Gastroesophageal sphincter (tissue), 4 donors: ENCODE measurements at places on chromosomes 11 and 22. TPM values are rescaled to one million over a fixed set of nuclear protein-coding genes. Genes with fewer than 3 reads are reported as not detected.

- H3K27me3 ChIP-seq: peaks cover 74% of the 10 kb centered on the region
- H3K4me3 ChIP-seq: no peak overlapping the region
- H3K4me1 ChIP-seq: no peaks in the 10 kb centered on the region
- no peak for ATAC-seq
- no peaks in the 10 kb centered on the region for H3K36me3 ChIP-seq
- no peak overlapping the region for H3K27ac ChIP-seq
Measured at GRCh38 chr22:49737101-49737551, 90.5 kb downstream of the BRD1 start.

Gene PHETA2
- 21.3 TPM for total RNA-seq

DNA sequence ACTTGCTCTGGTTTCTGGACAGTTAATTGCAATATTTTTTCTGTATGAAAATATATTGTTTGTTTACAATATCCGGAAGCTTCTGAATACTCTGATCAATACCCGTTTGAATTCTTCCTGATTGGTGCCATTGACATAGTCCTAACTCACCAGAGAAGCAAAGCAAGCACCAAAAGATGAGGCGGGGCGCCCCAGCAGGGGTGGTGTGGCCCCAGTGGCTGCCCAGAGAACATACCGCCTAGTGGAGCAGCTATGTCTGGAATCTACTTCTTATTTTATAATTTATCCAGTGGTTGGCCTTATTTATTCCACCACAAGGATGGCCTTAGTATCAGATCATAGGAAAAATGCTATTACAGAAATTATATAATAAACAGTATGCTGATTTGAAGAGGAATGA lies 610.7 kb downstream of the JRKL start:
- no peak for ATAC-seq
- no peak overlapping the region for H3K4me3 ChIP-seq
- no peaks in the 10 kb centered on the region for H3K27me3 ChIP-seq
- no peaks in the 10 kb centered on the region for H3K4me1 ChIP-seq
- H3K27ac ChIP-seq: no peak overlapping the region

- peak overlapping the region; percentile 84 for H3K27ac ChIP-seq
- no peaks in the 10 kb centered on the region for H3K27me3 ChIP-seq
- H3K4me3 ChIP-seq: no peak overlapping the region
- H3K36me3 ChIP-seq: no peaks in the 10 kb centered on the region
- ATAC-seq: no peak
- peaks cover 50% of the 10 kb centered on the region for H3K4me1 ChIP-seq
Measured at GRCh38 chr11:66547662-66548009, 933 bp downstream of the ACTN3 start.

Gene OR51I1
- not detected for total RNA-seq

Gene YWHAH
- 127 TPM for total RNA-seq

- H3K4me1 ChIP-seq: no peaks in the 10 kb centered on the region
- H3K27ac ChIP-seq: no peak overlapping the region
- H3K36me3 ChIP-seq: no peaks in the 10 kb centered on the region
- ATAC-seq: no peak
- H3K4me3 ChIP-seq: no peak overlapping the region
Measured at GRCh38 chr11:34313099-34313517, 44.7 kb downstream of the ABTB2 start.

Gene BTBD18
- not detected for total RNA-seq

- no peaks in the 10 kb centered on the region for H3K27me3 ChIP-seq
- no peak for ATAC-seq
- no peaks in the 10 kb centered on the region for H3K36me3 ChIP-seq
- H3K4me1 ChIP-seq: no peaks in the 10 kb centered on the region
- H3K27ac ChIP-seq: no peak overlapping the region
- no peak overlapping the region for H3K4me3 ChIP-seq
Measured at GRCh38 chr11:27626269-27626937, 73.9 kb downstream of the BDNF start.

DNA sequence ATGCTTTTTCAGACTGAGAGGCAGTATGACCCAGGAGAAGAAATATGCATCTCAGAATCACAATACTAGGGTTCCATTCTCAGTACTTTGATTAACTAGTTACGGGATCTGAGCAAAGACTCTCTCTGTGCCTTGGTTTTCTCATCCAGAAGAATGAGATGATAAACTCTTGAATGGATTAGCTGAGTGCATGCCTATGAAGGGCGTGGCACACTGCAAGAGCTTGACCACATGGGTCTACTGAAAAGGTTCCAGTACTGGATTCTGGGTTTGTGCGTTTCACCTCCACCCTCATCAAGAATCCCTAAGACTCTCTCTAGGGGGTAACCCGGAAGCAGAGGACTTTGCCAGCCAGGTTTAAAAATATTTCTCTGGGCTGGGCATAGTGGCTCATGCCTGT lies 25.6 kb downstream of the PGA5 start:
- no peaks in the 10 kb centered on the region for H3K27me3 ChIP-seq
- no peak overlapping the region for H3K27ac ChIP-seq
- no peaks in the 10 kb centered on the region for H3K4me1 ChIP-seq
- H3K36me3 ChIP-seq: no peaks in the 10 kb centered on the region
- no peak for ATAC-seq

Gene OR52A1
- total RNA-seq: not detected

GRCh38 chr11:118608360-118609227 lies 1.2 kb downstream of the PHLDB1 start:
- ATAC-seq: peak; percentile 77
- peaks cover 96% of the 10 kb centered on the region for H3K4me1 ChIP-seq
- peak overlapping the region; percentile 87 for H3K4me3 ChIP-seq
- peak overlapping the region; percentile 68 for H3K27ac ChIP-seq

- no peak for ATAC-seq
- H3K4me3 ChIP-seq: no peak overlapping the region
- no peak overlapping the region for H3K27ac ChIP-seq
- no peaks in the 10 kb centered on the region for H3K36me3 ChIP-seq
- H3K27me3 ChIP-seq: no peaks in the 10 kb centered on the region
Measured at GRCh38 chr22:35517207-35517606, 23.4 kb upstream of the RASD2 start.

DNA sequence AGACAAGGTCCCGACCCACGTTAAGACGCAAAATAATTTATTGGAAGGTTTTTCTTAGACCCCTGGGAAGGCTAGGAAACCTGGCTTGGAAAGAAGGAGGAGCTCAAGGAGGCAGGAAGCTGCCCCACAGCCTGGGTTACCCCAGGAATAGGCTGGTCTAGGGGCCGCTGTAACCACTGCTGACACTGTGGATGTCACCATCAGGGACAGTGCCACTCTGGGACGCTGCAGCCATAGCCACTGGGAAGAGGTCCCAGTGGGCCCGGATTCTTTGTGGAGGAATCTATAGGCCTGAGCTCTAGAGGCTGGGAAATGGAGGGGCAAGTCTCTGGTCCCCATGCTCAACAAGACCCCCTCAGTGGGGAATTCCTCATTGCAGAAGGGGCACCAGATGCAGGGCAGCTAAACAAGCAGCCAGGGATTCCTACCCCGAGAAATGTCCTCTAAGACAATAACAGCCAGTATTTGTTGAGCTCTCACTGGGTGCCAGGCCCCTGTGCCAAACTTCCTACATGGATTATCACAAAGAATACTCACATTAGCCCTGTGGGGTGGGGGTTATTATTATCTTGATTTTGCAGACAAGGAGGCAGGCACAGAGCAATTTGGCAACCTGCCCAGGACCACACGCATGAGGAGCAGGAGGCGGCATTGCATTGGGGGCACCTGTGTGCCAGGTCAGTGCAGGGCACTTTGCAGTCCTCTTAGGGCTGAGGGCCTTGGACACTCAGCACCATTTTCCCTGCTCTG lies 19.5 kb upstream of the CHKA start:
- ATAC-seq: no peak
- no peak overlapping the region for H3K27ac ChIP-seq
- H3K4me1 ChIP-seq: no peaks in the 10 kb centered on the region
- no peak overlapping the region for H3K4me3 ChIP-seq
- no peaks in the 10 kb centered on the region for H3K27me3 ChIP-seq

DNA sequence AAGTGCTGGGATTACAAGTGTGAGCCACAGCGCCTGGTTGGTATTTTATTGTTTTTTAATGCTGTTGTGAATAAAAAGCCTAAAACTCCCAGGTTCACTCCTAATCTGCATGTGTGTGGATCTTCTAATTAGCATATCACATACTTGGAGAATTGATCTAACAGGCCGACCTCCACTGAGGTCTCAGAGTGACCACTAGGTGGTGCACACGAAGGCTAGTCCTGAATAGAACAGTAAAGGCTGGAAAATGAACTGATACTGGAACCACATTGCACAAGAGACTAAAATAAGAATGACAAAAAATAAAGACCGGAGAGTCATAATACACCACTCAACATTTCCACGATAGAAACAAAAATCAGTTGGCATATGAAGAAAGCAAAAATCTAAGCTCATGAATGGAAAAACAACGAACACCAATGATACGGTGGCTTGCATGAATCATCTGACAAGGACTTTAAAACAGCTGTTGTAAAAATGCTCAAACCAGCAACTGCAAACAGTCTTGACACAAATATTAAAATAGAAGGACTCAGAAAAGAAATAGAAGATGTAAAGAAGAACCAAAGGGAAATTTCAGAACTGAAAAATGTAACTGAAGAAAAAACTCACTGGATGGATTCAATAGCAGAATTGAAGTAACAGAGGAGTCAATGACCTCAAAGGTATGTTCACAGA lies 19.2 kb downstream of the PIM3 start:
- no peaks in the 10 kb centered on the region for H3K4me1 ChIP-seq
- no peak overlapping the region for H3K4me3 ChIP-seq
- no peak for ATAC-seq
- H3K27ac ChIP-seq: no peak overlapping the region

- no peaks in the 10 kb centered on the region for H3K36me3 ChIP-seq
- H3K27ac ChIP-seq: no peak overlapping the region
- ATAC-seq: no peak
- H3K4me3 ChIP-seq: no peak overlapping the region
Measured at GRCh38 chr11:27200779-27201453, 160.3 kb downstream of the BBOX1 start.

Gene OR2D2
- 0.31 TPM for total RNA-seq

- peak overlapping the region; percentile 93 for H3K27ac ChIP-seq
- peaks cover 61% of the 10 kb centered on the region for H3K4me1 ChIP-seq
- H3K36me3 ChIP-seq: no peaks in the 10 kb centered on the region
- peak; percentile 93 for ATAC-seq
- no peaks in the 10 kb centered on the region for H3K27me3 ChIP-seq
Measured at GRCh38 chr11:62709247-62710000, 1.9 kb downstream of the GNG3 start.

- no peak overlapping the region for H3K4me3 ChIP-seq
- H3K4me1 ChIP-seq: no peaks in the 10 kb centered on the region
- H3K27me3 ChIP-seq: no peaks in the 10 kb centered on the region
Measured at GRCh38 chr22:20613301-20613700, 105.9 kb downstream of the MED15 start.

Gene TST
- 27.3 TPM for total RNA-seq

- H3K4me3 ChIP-seq: no peak overlapping the region
- H3K27me3 ChIP-seq: no peaks in the 10 kb centered on the region
- H3K4me1 ChIP-seq: peaks cover 25% of the 10 kb centered on the region
- no peak for ATAC-seq
- H3K27ac ChIP-seq: peak overlapping the region; percentile 69
Measured at GRCh38 chr11:9700105-9700801, 36.4 kb downstream of the SWAP70 start.

- peak overlapping the region; percentile 46 for H3K27ac ChIP-seq
- peak; percentile 37 for ATAC-seq
- H3K27me3 ChIP-seq: no peaks in the 10 kb centered on the region
- H3K4me3 ChIP-seq: peak overlapping the region; percentile 1
- peaks cover 39% of the 10 kb centered on the region for H3K4me1 ChIP-seq
- no peaks in the 10 kb centered on the region for H3K36me3 ChIP-seq
Measured at GRCh38 chr11:19777039-19777376, 64.4 kb downstream of the NAV2 start.

- H3K27me3 ChIP-seq: peaks cover 93% of the 10 kb centered on the region
- no peaks in the 10 kb centered on the region for H3K36me3 ChIP-seq
- peaks cover 2% of the 10 kb centered on the region for H3K4me1 ChIP-seq
- H3K4me3 ChIP-seq: no peak overlapping the region
Measured at GRCh38 chr22:29715240-29715639, 4.6 kb upstream of the CABP7 start.

Gene C1QTNF5
- 52.1 TPM for total RNA-seq

DNA sequence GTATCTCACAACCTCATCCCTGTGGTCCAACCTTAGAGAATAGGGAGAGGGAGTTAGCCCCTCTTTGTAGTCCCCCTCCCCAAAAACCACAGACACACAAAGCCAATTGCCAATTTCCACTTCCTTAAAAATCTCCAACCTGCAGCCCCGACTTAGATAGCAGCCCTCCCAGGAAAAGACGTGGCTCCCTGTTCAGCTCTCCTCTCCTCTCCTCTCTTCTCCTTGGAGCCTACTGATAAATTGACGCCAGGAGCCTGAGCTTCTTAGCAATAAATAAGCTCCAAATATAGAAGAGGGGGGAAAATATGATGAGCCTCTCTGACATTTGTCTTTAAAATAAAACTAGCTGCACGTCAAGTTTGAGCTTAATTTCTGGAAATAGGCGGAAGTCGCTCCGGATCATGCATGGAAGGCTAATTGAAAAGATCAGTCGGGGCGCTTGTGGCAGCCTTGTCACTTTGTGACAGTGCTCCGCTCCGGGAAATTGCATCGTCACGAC lies 7.3 kb downstream of the PAX6 start:
- no peak for ATAC-seq
- H3K4me1 ChIP-seq: peaks cover 41% of the 10 kb centered on the region
- no peak overlapping the region for H3K4me3 ChIP-seq
- H3K27ac ChIP-seq: no peak overlapping the region
- no peaks in the 10 kb centered on the region for H3K36me3 ChIP-seq
- peaks cover 100% of the 10 kb centered on the region for H3K27me3 ChIP-seq

Gene TMEM191C
- not detected for total RNA-seq

Gene TIGD3
- 0.67 TPM for total RNA-seq

Gene PIH1D2
- 1.8 TPM for total RNA-seq
